ENCODE measurements at places on chromosomes 3 and 15. TPM values are rescaled to one million over a fixed set of nuclear protein-coding genes. Genes with fewer than 3 reads are reported as not detected.

The FBN1 gene
- 0.72 TPM for total RNA-seq

The DUOXA2 gene
- not detected for total RNA-seq

The MESP2 gene
- total RNA-seq = not detected

- H3K27ac ChIP-seq = no peak overlapping the region
- no peak overlapping the region for H3K4me3 ChIP-seq
- DNase-seq = no peak
- H3K4me1 ChIP-seq = no peaks in the 10 kb centered on the region
Measured at GRCh38 chr3:137845194-137845593, 81.1 kb downstream of the SOX14 start.

DNA sequence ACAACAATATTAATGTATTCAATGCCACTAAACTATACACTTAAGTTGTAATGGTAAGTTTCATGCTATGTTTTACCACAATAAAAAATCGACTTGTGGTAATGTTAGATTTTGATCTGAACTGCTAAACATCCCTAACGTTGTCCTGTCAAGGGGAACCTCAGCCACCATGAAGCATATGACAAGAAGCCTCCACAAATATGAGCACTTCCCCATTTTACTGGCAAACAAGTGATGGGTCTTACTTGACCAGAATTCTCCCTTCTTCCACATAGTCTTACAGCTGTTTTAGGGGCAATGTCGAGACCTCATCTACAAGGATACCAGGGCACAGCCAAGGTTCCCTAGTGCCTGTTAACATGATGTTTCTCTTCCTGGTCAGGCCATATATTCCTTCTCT, 124.2 kb upstream of the ABI3BP start:
- DNase-seq = no peak
- no peak overlapping the region for H3K27ac ChIP-seq
- H3K4me3 ChIP-seq = no peak overlapping the region
- H3K4me1 ChIP-seq = no peaks in the 10 kb centered on the region
- H3K36me3 ChIP-seq = no peaks in the 10 kb centered on the region

DNA sequence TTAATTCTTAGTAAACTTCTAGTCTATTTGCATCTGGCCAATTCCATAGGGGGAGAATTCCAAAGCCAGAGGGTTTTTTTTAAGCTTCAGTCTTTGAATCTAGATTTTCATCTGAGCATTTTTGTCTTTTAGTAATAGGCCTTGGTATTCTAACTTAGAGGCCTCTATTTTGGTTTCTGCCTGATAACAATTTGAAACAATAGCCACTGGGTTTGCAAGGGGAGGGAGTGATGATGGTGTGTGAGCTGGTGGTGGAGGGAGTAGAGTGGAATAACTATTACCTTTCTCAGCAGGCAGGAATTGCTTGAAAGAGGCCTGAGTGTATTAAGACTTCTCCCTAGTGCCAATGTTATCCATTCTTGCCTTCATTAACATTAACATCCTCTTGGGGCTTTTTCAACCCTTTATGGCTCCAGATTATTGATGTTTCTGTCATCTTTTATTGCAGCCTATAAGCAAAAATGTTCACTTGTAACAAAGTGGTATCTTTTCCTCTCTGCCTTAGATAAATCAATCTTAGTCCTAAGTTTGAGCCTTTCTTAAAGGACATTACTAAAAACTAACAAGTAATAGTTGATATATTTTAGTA, 26.5 kb upstream of the TCF12 start:
- DNase-seq = no peak
- no peaks in the 10 kb centered on the region for H3K27me3 ChIP-seq
- no peaks in the 10 kb centered on the region for H3K36me3 ChIP-seq
- no peak overlapping the region for H3K27ac ChIP-seq
